Naive thymus-derived CD8-positive, alpha-beta T cell (primary cell): ENCODE measurements at places on chromosomes 5 and 9. TPM values are rescaled to one million over a fixed set of nuclear protein-coding genes. Genes with fewer than 3 reads are reported as not detected.

DNA sequence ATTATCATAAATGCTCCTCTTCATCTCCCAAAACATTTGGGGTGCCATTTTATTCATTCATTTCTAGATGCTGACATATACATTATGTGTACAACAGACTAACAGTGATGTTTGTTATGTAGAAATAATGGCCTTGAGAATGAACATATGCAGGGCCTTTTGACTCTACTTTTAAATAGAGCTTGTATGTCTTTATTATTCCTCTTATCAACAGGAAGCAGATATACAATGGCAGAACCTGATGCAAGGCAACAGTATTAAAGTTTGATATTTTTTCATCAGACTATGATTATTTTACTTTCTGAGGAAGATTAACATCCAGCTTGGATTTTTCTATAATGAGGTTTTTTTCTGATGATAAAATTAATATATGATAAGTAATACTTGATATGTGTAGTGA, 44.1 kb downstream of the SNX18 start:
- no peak overlapping the region for H3K27ac ChIP-seq
- no peak for DNase-seq

Gene HAND1
- total RNA-seq: not detected

Gene ASS1
- not detected for total RNA-seq

- no peaks in the 10 kb centered on the region for H3K36me3 ChIP-seq
- no peaks in the 10 kb centered on the region for H3K4me1 ChIP-seq
- DNase-seq: no peak
- H3K27ac ChIP-seq: no peak overlapping the region
Observed at GRCh38 chr5:158198636-158199035, 339.7 kb upstream of the CLINT1 start.

Gene ZMYND19
- 27.5 TPM for total RNA-seq

Gene SLC34A3
- total RNA-seq: not detected

DNA sequence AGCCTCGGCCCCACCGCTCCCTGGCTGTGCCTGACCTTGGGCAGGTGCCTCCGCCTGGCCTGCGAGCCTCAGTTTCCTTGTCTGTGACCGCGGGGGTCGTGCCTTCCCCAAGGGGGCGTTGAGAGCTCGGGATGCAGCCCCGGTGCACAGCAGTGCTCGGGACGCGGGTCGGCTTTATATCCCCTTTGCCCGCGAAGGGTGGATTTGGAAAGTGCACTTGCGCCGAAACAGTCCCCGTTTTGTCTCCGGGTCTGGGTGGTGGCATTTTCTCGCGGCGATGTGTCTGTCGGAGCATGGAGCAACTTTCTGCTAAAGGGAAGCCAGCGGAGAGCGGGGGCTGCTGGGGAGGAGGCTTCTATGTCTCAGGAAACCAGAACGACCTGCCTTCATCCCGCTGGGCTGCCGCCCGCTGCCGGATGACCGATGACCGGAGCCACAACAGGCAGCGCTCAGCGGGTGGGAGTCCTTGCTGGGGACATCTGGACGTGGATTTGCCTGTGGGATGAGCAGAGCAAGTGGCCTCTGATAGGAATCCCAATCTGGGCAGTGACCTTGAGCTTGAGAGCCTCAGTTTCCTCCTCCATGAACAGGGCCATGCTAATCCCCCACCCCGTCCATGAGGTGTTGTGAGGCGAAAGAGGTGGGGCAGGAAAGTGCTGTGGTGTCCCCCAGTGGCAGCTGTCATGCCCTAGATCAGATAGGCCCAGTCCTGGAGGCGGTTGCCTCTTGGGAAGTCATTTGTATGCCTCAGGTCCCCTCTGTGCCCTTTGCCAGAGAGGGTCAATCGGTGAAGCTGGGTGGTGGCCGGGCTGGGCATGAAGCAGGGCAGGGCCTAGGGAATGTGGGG, 651 bp downstream of the HRH2 start:
- peak overlapping the region; percentile 97 for H3K4me3 ChIP-seq
- H3K27ac ChIP-seq: peak overlapping the region; percentile 74
- no peaks in the 10 kb centered on the region for H3K36me3 ChIP-seq

Gene STK32A
- not detected for total RNA-seq

GRCh38 chr9:127562841-127563401, 49.2 kb upstream of the STXBP1 start:
- no peaks in the 10 kb centered on the region for H3K36me3 ChIP-seq
- no peak for DNase-seq
- H3K4me1 ChIP-seq: peaks cover 50% of the 10 kb centered on the region
- no peaks in the 10 kb centered on the region for H3K27me3 ChIP-seq
- H3K27ac ChIP-seq: peak overlapping the region; percentile 15

Gene RASEF
- total RNA-seq: not detected

Gene KIAA1191
- total RNA-seq: 71.3 TPM

Gene SHROOM1
- total RNA-seq: not detected

Gene SLC46A2
- total RNA-seq: not detected

Gene GCNT4
- total RNA-seq: 23.5 TPM

- DNase-seq: no peak
- peaks cover 21% of the 10 kb centered on the region for H3K36me3 ChIP-seq
Observed at GRCh38 chr5:81506378-81506777, 112.4 kb upstream of the ACOT12 start.

- H3K27me3 ChIP-seq: no peaks in the 10 kb centered on the region
- H3K27ac ChIP-seq: no peak overlapping the region
- H3K36me3 ChIP-seq: no peaks in the 10 kb centered on the region
- no peak for DNase-seq
- no peak overlapping the region for H3K4me3 ChIP-seq
Observed at GRCh38 chr5:15943487-15943886, 236.1 kb downstream of the MARCHF11 start.

Gene TOR2A
- total RNA-seq: 9.8 TPM

GRCh38 chr5:78543292-78543691, 105.3 kb downstream of the LHFPL2 start:
- H3K36me3 ChIP-seq: no peaks in the 10 kb centered on the region
- no peaks in the 10 kb centered on the region for H3K27me3 ChIP-seq
- no peak for DNase-seq
- no peak overlapping the region for H3K27ac ChIP-seq
- H3K4me1 ChIP-seq: no peaks in the 10 kb centered on the region
- no peak overlapping the region for H3K4me3 ChIP-seq

- H3K4me1 ChIP-seq: no peaks in the 10 kb centered on the region
- no peak for DNase-seq
- H3K27ac ChIP-seq: no peak overlapping the region
- no peak overlapping the region for H3K4me3 ChIP-seq
- H3K36me3 ChIP-seq: no peaks in the 10 kb centered on the region
- H3K27me3 ChIP-seq: peaks cover 24% of the 10 kb centered on the region
Observed at GRCh38 chr9:135275571-135276289, 188.3 kb downstream of the OLFM1 start.

- DNase-seq: no peak
- H3K27ac ChIP-seq: no peak overlapping the region
- H3K4me1 ChIP-seq: no peaks in the 10 kb centered on the region
- no peaks in the 10 kb centered on the region for H3K36me3 ChIP-seq
- no peaks in the 10 kb centered on the region for H3K27me3 ChIP-seq
Observed at GRCh38 chr9:24488896-24489295, 56.8 kb downstream of the IZUMO3 start.

Gene PAEP
- not detected for total RNA-seq
